ENCODE measurements at places on chromosomes 1 and 21.

GRCh38 chr1:225881959-225882693, at the start of gene TMEM63A:
Gene TMEM63A (minus strand): TSS chr1:225882380. CDS start chr1:225877580, 4,800 bp downstream.
- peak; percentile 78 for DNase-seq

DNA sequence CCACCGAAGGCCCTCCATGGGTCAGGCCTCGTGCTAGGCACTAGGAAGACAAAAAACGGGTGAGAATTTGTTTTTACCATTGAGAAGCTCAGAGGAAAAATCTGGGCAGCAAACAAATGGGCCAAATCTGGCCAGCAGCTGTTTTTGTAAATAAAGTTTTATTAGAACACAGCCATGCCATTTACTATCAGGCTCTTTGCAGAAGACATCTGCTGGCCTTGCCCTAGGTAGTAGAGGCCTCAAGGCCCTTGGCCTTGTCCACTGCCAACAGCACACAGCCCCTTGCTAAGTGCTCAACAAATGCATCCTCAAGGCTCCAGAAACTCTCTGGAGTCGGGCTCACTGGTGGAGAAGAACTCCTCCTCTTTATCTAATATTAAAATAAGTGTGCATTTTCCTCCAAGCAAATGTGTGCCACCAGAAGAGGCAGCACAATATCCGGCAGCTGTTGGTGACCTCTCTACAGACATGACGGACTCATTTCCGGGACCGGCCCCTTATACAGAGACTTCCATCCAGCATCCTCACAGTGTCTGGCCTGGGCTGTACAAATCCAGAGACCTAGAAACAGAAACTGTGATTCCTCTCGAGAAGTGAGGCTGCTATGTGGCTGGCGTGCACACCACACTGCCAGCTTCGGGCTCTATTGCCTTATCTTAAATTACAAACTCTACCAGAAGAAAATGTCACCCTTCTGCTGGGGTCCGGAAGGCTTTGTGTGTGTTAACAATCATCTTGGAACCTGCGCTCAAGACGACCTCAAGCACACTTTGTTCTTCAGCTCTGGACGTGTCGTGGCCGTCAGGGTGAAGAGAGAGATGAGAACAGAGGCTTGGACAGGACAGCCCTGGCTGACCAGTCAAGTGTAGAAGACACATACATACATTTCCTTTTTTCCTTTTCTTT, 203.9 kb downstream of the TOMM20 start:
- DNase-seq, result no peak

DNA sequence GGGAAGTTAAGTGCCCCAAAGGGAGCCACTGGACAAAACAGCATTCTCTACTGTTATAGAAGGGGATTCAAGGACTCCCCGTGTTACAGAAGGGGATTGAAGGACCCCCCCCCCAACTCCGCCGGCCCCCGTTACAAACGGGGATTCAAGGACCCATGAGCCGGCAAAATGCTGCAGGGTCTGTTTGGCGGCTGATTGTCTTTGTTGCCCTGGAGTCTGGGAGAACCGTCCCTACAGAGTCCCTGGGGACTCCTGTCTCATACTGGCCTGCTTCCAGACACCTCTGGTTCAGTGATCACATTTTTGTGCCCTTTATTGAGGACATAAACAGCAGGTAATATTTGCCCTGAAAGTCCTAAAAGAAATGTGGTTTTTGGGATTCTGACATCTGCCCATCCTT, 96.4 kb downstream of the SYF2 start:
- DNase-seq, result no peak

DNA sequence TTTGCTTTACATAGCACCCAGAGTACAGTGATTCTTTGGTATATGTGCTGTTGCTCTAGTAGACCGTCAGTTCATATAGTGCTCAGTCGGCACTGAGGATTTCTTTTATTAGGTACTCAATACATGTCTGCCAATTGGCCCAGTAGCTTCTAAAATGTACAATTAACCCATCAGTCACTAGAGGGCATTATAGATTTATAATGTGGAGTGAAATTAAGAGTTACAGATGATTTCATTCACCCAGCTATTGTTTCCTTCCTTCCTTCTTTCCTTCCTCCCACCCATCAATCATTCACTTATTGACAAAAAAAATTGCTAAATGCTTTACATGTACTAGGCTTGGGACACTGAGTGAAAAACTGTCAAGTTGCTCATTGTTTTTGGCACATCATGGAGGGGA, 263.6 kb upstream of the USP24 start:
- no peak for DNase-seq

- DNase-seq, result no peak
Measured at GRCh38 chr21:16037421-16037955, 307.7 kb downstream of the USP25 start.

All from stimulated activated CD4-positive, alpha-beta T cell treated with anti-CD3 and anti-CD28 coated beads, TNF-alpha, amount 100 ng/mL, for 48 hours (primary cell).